ENCODE measurements at places on chromosomes 11 and 22.

- no peak for DNase-seq
Observed at GRCh38 chr22:23904573-23905254, 10.5 kb downstream of the MIF start.

- no peak for DNase-seq
Observed at GRCh38 chr22:50481440-50482106, at the start of gene ADM2. TSS of gene ADM2 (plus strand) at chr22:50481543. CDS start at chr22:50481848, 305 bp downstream.

DNA sequence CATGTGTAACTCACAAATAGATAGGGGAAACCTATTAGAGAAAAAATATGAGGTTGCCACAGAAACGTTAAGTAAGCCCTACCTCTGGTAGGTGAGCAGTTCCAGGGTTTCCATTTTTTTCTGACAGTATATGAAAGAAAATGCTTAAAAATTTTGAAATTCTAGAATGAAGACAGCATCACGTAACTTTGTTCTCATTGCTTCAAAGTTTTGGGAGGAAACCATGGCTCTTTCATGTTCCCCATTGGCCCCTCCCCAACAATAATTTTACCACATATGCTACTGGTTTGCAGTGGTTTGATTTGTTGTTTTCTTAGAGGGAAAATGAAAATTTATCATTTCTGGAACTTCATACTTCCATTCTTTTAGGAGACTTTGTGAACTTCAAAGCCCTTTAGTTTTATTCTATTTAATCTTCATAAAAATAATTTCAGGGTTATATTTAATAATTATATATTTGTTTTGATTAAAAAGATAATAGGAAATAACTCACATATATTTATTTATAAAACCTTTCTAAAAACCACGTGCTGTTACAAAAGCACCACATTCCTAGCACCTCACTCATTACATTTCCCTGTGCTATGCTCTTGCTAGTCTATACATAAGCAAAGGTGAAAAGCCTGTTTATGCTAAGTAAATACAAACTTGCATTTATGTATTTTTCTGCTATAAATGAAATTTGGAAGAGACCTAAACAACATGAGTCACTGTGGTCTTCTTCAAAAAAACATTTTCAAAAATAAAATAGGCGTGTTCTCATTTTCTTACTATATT lies 113.4 kb downstream of the CASP12 start:
- DNase-seq: no peak

- no peak for DNase-seq
Observed at GRCh38 chr11:133663135-133663985, 131.1 kb upstream of the OPCML start.

GRCh38 chr11:890794-891540 lies 19.6 kb downstream of the CHID1 start:
- DNase-seq: no peak

- no peak for DNase-seq
Observed at GRCh38 chr11:96287822-96288439, 55.1 kb downstream of the MAML2 start.
